ENCODE measurements at places on chromosomes 3 and 15.

GRCh38 chr3:26369133-26369532, 253.4 kb upstream of the LRRC3B start:
- no peak for DNase-seq

DNA sequence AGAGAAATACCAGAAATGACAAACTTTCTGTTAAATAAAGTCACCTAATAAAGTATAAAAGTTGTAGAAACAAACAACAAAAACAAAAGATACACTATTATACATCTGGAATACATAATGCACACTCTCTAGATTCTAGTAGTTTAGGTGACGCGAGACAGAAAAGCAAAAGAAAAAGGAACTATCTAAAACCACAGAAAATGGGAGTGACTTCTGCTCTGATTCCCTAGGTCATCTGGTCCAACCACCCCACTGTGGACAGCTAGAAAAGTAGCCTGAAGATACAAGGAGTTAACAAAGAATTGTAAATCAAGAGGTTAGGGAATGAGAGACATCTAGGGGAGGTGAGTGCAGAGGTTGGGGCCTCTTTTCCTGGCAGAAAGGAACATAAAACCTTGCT, 39.1 kb downstream of the DHX36 start:
- no peak for DNase-seq

GRCh38 chr15:60363903-60364611, 33.7 kb downstream of the ANXA2 start:
- no peak for DNase-seq

- DNase-seq, result no peak
These were observed 244.6 kb upstream of the WNT5A start for GRCh38 chr3:55731741-55732140.

GRCh38 chr3:101936419-101937356, 87.4 kb downstream of the NFKBIZ start:
- DNase-seq, result no peak

- no peak for DNase-seq
These were observed 113.7 kb upstream of the SMAD3 start for GRCh38 chr15:66951531-66952320.

GRCh38 chr3:50587806-50588758, 18.8 kb downstream of the HEMK1 start:
- DNase-seq, result no peak

DNA sequence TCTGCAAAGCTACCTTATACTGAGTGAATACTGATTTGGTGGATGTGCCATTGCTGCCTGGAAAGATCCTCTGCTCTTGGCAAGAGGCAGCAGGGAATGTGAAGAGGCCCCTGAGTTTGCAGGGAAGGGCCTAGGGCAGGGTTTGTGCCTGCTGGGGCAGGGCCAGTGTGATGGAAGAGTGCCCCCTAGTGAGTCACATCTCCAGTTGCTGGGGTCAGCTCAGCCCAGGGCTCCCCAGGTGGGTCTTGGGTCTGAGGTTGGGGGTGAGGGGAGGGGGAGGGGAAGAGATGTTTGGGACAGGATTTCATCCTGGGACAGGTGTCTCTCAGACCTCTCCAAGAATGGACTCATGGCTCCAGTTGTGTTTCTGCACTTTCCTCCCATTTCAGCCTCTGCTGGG, 4.1 kb upstream of the AMOTL2 start:
- no peak for DNase-seq

DNA sequence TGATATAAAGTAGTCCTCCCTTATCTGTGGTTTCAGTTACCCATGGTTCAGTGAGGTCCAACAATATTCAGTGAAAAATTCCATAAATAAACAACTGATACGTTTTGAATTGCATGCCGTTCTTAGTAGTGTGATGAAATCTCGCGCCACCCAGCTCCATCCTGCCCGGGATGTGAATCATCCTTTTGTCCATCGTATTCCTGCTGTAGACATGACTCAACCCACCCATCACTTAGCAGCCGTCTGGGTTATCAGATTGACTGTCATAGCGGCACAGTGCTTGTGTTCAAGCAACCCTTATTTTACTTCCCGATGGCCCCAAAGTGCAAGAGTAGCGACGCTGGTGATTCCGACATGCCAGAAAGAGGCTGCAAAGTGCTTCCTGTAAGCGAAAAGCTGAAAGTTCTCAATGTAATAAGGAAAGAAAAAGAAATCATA, 48.0 kb upstream of the MEX3B start:
- no peak for DNase-seq

DNA sequence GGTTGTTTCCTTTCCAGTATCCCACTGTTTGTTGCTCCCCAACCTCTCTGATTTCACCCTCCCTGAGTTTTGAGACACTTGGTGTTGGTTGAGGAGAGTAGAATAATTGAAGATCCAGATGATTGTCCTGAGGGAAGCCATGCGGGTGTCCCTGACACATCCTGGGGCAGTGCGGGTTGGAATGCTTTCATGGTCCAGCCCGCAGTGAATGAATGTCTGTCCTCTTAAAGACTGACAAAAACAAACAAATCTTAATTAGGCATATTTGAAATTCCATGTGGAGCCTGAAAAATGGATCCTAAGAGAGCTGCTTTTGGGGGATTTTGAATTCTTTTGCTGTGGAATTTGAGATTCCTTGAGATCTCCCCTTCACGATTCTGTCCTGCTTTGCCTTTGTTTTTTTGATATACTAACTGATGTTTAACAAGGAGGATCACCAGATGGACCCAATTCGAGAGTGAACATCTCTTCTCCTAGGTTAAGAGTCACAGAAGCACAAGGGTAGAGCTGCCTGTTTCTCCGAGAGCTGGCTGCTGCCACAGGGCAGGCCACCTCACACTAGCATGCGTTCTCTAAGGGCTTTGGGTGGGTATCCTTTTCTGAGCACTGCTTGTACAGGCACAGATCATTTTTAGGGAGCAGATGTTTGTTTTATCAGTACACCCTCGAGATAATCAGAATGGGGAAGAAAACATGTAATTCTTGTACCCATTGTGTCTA, 47.4 kb downstream of the GPR171 start:
- DNase-seq, result no peak

DNA sequence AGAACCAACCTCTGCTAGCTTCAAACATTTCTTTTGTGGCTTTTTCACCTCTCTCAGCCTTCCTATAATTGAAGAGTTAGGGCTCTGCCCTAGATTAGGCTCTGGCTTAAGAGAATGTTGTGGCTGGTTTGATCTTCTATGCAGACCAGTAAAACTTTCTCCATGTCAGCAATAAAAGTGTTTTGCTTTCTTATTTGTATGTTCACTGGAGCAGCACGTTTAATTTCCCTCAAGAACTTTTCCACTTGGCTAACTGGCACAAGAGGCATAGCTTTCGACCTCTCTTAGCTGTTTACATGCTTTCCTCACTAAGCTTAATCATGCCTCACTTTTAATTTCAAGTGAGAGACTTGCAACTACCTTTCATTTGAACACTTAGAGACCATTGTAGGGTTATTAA, 964.7 kb downstream of the ROBO2 start:
- no peak for DNase-seq

DNA sequence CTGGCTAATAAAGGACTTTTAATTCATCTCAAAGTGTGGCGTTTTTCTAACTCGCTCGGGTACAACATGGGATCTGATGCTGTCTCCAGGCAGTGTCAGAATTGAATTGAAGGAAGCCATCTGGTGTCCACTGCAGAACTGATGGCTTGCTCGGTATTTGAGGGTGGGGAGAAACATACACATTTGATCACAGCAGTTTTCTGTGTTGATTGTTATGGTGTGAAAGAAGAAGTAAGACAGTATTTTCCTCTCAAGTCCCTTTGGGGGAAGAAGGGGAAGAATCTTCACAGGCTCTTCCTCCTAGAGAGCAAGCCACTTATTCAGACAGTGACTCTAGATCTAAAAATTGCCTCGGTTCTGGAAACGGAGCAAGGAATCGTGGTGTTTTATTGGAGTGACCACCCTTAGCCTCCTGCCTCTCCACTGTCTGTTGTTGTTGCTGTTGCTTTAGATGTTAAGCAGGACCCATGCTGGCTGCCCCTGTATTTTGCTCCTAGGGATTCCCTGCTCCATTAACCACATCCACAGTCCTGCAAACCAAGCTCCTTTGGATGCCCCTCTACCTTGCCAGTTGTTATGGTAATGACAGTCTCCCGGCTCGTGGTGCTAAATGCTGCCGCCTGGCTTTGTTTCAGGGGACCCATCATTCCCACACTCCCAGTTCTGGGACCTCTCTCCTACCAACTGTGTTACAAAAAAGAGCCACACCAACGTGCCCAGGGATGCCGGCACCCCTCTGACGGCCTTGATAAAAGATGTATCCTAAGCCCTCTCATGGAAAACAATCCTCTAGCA, 15.3 kb upstream of the MCCC1 start:
- DNase-seq, result no peak

DNA sequence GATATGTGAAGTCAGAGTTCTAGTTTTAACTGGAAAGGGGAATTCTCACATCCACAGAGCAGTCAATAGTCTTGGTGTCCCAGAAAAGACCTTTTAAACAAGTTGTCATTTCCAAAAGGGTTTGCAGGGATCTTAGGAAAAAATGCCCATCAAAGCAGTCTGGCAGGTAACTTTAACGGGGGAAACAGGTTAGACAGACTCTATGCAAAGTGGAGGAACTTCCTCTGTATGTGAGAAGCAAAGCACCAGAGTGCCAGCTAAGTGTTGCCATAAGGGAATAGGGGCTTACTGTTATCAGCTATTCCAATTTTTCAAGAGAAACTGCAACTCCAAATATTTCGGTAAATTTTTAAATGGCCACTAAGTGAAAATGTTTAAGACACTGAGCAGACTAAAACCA, 307.9 kb upstream of the MDFIC2 start:
- DNase-seq, result no peak

DNA sequence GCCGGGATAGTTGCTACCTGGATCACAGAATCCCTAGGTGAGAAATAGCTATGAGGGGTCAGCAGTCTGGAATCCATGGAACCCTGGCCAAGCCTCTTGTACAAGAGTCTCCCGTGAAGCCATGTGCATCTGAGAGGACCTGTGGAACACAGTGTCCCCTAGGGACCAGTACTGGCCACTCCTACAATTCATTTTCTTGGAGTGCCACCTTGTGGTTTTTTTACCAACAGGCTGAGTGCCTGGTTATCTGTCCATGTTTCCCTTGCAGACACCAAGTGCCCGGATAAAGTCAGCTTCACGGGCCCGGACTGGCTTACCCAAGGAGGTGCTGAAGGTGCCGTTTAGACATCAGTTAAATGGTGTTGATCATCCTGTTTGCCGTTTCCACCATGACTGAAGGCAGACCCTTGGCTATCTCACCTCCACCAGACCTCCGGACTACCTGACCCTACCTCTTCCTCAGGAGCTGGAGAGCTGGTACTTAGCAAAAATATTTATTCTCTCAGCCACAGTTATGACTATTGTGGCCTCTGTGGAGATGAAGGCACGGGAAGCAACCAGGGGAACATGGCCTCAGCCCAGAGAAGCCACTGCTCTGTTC, 93.9 kb downstream of the RBPMS2 start:
- DNase-seq, result no peak

DNA sequence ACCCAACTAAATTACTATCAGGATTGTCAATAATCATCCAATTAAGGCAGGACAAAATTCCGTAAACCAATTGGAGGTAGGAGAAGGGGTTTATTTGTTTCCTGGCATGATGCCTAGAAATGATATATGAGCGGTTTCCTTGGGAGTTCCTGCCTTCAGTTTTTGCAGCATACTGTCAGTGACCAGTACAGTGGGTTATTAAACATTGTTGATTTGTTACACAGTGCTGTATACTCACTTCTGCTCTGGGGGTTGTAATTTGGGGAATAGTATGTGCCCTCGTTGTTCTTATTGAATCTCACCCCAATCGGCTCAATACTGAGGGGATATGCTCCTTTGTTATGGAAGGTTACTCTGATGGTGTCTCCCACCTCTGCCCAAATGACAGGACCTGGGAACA, 22.2 kb downstream of the CP start:
- DNase-seq, result peak; percentile 9

DNA sequence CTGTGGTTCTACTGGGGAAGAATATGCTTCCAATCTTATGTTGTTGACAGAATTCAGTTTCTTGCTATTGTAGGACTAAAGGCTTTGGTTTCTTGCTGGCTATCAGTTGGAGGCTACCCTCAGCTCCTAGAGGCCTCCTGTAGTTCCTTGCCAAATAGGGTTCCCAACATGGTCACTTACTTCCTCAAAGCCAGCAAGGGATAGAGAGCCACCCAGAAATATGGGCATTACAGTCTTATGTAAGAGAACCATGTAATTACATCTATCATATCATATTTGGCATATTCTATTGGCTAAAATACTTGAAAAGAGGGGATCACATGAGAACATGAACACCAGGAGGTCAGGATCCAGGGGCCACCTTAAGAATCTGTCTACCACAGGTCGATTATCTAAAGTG, 6.2 kb upstream of the COX17 start:
- no peak for DNase-seq

DNA sequence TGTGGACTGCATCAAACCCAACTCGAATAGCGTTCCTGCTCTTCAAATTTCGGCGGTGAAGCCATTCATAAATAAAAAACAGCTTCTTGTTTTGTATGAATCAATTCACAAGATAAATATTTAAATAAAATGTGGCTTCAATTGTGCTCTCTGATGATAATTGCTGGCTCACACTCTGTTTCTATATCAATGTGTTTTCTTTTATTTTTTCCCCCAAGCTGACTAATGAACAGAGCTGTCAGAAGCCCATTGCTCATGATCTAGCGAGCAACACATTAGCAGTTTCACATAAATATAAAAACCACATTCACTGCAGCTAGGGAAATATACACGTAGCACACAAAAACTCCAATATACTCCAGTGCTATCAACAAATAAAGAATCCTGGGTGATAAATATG, 45.0 kb upstream of the FOXP1 start:
- no peak for DNase-seq

- no peak for DNase-seq
These were observed 73.5 kb upstream of the SPATA16 start for GRCh38 chr3:173214576-173214975.

- DNase-seq, result no peak
These were observed 39.7 kb downstream of the DNAAF4 start for GRCh38 chr15:55468321-55468720.

DNA sequence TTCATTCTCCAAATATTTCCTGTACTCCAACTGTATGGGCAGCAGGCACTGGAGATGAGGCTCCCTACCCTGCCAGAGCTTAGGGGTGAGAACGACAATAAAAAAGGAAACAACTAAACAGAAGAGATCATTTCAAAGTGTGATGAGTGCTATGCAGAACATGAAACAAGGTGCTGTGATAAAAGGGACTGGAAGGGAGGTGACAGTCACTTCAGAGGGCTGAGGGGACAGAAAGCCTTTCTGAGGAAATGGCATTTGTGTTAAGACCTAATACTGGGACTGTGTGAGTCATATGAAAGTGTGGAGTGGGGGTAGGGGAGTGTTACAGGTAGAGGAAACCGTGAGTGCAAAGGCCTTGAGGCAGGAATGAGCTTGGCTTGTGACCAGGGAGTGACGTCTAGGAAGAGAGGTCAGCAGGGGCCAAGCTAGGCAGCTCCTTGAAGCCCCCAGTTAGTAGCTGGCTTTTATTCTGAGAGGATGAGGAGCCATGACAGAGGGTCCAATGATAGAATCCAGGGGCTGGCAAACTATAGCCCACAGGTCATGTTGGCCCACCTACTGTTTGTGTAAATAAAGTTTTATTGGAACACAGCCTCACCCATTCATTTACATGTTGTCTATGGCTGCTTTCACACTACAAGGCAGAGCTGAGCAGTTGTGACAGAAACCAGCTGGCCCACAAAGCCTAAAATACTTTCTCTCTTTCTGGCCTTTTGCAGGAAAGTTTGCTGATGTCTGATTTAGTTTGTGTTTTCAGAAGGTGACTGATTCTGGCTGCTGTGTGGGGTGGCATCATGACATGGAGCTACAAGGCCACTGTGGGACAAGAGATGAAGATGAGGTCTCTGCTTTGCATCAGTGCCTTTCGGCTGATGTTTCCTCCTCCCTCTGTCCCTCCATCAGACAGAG, 56.6 kb downstream of the LSM3 start:
- no peak for DNase-seq
